T-cell (primary cell): ENCODE measurements at places on chromosomes 11 and 22. TPM values are rescaled to one million over a fixed set of nuclear protein-coding genes. Genes with fewer than 3 reads are reported as not detected.

- no peak for DNase-seq
- no peak overlapping the region for H3K27ac ChIP-seq
- no peak overlapping the region for H3K4me3 ChIP-seq
- H3K36me3 ChIP-seq: no peaks in the 10 kb centered on the region
Observed at GRCh38 chr11:85787168-85787567, 23.8 kb downstream of the SYTL2 start.

DNA sequence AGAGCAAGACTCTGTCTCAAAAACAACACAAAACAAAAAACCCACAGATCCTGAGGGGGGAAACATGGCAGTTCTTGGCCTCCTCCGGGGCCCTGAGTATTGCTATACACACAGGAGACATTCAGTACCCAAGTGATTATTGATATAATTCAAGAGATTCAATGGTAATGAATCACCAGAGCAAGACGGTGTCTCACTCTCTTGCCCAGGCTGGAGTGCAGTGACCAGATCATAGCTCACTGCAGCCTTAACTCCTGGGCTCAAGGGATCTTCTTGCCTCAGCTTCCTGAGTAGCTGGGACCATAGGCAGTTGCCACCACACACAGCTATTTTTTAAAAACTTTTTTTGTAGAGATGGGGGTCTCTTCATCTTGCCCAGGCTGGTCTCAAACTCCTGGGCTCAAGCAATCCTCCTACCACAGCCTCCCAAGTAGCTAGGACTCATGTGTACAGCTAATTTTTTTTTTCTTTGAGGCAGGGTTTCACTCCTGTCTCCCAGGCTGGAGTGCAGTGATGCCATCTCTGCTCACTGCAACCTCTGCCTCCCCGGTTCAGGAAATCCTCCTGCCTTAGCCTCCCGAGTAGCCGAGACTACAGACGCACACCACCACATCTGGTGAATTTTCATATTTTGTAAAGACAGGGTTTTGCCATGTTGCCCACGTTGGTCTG lies 21.8 kb upstream of the PIK3C2A start:
- no peaks in the 10 kb centered on the region for H3K27me3 ChIP-seq
- no peaks in the 10 kb centered on the region for H3K36me3 ChIP-seq
- H3K27ac ChIP-seq: no peak overlapping the region
- H3K4me3 ChIP-seq: no peak overlapping the region

GRCh38 chr11:44324749-44325525 lies 15.0 kb upstream of the ALX4 start:
- H3K4me1 ChIP-seq: no peaks in the 10 kb centered on the region
- no peaks in the 10 kb centered on the region for H3K36me3 ChIP-seq

DNA sequence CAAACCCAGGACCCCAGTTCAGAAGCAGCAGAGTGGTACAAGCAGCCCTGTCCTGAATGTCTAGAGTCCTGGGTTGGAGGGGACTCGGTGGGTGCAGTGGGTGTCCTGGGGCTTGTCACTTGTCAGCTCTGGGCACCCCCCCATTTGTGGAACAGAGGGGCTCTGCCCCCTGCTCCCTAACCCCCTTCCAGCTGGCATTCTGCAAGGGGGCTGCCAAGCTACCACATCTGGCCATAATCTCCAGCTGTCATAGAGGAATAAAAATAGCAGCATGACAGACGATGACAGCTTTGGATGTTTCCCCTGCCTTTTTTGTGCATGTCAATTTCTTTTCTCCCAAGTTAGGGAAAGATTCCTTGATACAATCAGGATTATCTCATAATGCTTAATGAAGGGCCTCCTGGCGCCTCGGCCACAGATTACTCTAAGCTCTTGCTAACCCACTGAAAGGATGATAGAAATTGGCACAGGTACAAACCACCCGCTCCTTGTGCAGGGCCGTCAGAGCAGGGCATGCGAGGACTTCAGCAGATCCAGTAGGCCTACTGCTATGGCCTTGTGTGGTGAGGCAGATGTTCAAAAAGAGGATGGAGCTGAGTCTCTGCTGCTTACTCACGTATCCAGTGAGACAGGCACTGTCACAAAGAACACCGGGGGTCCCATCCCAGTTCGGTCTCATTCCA lies 83.0 kb downstream of the ISX start:
- no peaks in the 10 kb centered on the region for H3K27me3 ChIP-seq
- H3K27ac ChIP-seq: no peak overlapping the region
- H3K4me1 ChIP-seq: no peaks in the 10 kb centered on the region

DNA sequence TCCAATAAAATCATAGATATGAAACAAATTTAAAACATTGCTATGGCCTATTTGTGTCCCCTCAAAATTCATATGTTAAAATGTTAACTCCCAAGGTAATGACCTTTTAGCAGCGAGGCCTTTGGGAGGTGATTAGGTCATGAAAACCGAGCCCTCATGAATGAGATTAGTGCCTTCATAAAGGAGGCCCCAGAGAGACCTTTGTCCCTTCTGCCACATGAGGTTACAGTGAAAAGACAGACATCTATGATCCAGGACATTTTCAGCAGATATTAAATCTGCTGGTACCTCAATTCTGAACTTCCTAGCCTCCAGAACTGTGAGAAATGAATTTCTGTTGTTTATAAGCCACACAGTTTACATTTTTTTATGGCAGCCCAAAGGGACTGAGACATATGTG lies 171.7 kb downstream of the MPPED1 start:
- no peak overlapping the region for H3K4me3 ChIP-seq
- no peak overlapping the region for H3K27ac ChIP-seq

GRCh38 chr11:122749005-122749687 lies 89.2 kb upstream of the CRTAM start:
- H3K4me3 ChIP-seq: no peak overlapping the region
- H3K4me1 ChIP-seq: peaks cover 42% of the 10 kb centered on the region
- H3K27ac ChIP-seq: no peak overlapping the region
- peak; percentile 50 for DNase-seq

GRCh38 chr11:118263695-118264568 lies at the start of gene MPZL2:
TSS of gene MPZL2 (minus strand) at chr11:118264297. CDS start at chr11:118264153, 144 bp downstream.
- H3K27me3 ChIP-seq: no peaks in the 10 kb centered on the region
- H3K36me3 ChIP-seq: no peaks in the 10 kb centered on the region
- DNase-seq: no peak
- peaks cover 8% of the 10 kb centered on the region for H3K4me1 ChIP-seq

GRCh38 chr22:35315141-35315854 lies 15.6 kb downstream of the TOM1 start:
- no peak for DNase-seq
- peaks cover 28% of the 10 kb centered on the region for H3K36me3 ChIP-seq
- peaks cover 6% of the 10 kb centered on the region for H3K4me1 ChIP-seq
- no peak overlapping the region for H3K4me3 ChIP-seq
- peak overlapping the region; percentile 4 for H3K27ac ChIP-seq

OR4C16 gene
- not detected for total RNA-seq

VPREB3 gene
- 1.7 TPM for total RNA-seq

KRTAP5-7 gene
- not detected for total RNA-seq
